ENCODE measurements at places on chromosomes 1 and 21.

DNA sequence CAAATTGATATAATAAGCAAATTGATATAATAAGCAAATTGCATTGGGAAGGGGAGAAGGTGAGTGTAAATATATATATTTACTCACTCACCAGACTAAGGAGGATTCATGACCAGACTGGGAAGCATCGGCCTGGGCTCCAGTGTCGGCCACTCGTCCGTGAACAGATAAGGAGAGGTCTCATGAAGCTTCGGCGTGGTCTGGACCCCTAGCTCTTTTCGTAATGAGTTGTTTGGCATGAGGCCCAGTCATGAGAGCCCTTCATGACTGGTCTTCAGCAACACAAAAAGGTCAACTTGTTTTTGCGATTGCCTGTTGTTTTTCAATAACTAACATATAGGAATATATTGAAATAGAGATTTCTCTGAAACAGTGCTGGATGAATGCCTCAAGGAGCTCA lies 222.9 kb upstream of the KCNK2 start:
- DNase-seq, result peak; percentile 74

DNA sequence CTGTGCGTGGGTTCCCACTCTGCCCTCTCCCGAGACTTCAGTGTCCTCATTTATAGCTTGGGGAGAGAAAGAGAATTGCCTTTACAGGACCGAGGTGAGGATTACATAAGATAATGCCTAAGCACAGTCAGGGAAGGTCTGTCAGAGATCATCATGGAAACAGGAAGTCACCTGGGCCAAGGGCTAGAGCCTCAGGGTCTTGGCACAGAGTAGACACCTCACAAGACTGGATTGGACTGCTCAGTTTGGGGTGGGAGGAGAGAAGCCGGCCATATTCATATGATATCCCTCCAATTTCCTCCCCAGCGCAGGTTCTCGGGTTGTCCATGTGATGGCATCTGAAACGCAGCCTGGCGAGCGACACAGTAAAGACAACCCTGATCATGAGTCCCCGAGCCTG lies 3.8 kb downstream of the CNR2 start:
- DNase-seq, result no peak

DNA sequence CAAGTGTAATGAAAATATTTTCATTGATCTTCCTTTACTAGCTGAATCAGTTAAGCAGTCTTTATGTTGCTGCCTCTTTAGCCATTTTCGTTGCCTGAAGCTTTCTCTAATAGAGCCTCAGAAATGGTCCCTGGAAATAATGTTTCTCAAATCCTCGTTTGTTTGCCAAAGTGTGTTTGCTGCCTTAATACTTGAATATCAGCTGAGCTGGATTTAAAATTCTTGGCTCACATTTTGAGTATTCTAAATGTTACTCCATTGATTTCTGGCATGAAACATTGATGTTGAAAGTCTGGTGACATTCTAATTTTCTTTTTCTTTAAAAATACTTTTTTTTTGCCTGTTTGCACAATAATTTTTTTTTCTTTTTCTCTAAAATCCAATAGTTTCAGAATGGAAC lies 84.6 kb upstream of the SERBP1 start:
- DNase-seq, result no peak

DNA sequence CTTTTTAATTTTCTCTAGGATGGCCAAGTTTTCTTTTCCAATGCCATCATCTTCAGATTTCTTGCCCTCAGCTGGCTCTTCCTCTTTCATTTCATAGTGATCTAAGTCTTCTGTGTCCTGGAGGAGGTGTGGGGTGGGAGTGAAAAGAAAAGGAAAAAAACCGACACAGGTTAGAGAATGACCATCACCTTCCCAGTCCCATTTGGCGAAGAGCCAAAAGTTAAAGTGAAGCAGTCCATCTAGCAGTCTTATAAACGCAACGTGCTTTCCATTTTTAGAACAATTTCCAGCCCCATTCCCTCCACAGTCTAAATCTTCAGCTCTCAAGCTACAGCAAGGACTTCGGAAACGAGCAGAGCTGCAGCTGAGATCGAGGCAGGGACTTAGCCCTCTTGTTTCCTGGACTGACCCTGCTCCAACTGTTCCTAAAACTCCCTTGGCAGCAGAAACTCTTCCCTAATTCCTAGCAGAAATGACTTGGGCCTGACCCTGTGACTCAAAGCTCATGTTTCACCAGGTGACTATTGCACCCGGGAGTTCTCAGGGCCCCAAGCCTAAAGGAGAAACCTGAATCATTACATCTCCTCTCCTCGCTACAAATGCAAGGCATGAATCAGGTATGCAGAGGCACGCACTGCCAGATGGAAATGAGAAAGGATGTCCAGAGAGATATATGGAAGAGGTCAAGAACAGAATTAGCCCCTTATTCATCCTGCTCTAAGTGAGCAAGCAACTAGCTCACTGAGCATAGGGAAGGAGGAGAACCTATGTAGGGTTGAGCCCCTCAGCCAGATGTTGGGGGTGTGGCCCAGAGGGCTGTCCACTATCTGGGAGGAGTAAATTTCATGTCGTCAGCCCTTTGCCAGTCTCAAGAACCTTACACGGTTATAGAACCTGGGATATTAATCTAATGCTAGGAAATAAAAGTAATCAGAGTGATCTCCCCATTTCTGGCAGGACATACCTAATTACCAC lies 5.1 kb downstream of the UBE2Q1 start:
- no peak for DNase-seq

DNA sequence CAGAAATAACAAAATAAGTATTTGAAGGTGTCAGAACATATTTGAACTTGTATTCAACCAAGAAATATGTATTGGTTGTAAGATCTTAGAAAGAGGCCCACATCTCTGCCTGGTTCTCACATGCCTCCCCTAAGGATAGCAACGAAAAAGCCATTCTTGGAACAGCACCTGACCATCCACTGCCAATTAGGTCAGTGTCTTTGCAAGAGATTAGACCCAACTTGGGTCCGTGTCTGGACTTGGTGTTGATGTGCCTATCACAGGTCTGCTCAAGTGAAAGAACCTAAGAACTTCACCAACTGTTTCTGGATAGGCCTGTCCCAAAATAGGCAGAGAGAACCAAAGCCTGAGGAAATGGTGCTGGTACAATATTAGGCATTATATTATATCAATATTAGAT lies 46.0 kb upstream of the COG2 start:
- no peak for DNase-seq

DNA sequence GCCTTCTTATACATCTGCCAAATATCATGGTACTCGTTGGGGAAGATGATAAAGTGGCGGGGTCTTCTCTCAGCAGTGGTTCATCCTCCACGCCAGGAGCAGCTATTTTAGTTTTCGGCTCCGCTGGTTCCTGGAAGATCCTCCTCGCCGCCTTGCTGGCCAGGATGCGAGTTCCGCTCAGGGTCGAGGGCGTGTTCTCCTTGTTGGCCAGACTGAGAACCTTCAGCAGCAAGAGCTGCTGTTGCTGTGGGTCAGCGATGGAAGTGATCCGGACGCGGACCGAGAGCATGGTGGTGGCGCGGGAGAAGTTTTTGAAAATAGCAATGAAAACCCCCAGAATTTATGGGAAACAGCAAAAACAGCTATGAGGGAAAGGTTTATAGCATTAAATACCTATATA lies 11.4 kb upstream of the CFAP126 start:
- DNase-seq, result no peak

DNA sequence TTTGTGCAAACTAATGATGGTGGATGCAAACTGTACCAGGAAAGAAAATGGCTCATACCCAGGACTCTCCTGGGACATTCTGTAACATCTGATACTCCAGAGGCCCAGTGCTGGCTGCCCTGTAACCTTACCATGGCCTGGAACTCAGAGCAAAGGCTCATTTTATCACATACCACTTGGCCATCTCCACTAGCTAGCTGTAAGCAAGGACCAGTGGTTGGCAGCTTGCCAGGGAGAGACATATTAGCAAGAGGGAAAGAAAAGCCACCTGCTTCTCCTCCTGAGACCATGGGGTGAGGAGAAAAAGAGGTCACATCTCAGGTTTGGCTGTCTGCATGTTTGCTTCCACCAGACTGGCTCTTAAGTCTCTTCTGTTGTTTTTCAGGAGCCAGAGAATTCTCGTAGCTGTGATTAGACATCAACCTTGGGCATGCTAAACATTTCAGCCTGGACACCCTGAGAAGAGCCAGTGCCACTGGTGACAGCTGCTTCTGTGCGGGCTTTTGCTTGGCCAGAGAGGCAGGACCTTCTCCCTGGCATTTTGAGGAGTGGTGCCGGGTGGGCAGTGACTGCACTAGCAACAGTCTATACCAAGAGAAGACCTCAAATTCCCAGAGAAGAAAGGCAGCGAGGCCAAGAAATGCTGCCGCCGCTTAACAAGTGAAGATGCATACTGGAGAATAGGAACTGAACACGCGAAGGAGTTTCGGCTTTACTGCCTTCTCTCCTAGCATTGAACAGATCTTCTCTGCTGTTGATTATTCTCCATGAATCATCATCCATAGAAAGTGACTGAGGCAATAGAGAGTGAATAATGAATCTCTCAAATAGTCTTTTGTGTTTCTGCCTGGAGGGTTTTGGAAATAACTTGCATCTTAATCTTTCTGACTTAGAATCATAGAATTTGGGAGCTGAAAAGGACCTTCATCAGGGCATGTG lies 6.7 kb upstream of the INKA2 start:
- no peak for DNase-seq

GRCh38 chr1:85027242-85027983 lies 20.9 kb downstream of the MCOLN3 start:
- DNase-seq, result no peak

DNA sequence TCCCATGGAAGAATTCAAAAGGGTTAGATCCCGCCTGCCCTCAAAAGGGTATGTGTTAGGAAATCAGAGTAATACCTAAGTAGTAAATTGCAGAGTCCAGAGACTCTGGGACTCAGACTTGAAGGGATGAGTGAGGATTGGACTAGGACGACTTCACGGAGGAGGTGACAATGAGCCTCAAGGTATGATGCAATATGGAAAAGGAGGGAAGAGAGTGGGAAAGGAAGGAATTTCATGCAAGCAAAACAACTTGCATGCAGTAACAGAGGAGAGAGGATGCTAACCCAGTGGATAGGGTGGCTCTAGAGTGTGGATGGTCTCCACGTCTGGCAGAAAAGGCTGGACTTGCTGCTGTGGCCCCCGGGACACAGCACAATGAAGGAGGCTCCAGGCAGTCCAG lies 4.8 kb downstream of the CAPN2 start:
- no peak for DNase-seq

GRCh38 chr1:70008660-70009059 lies 196.7 kb downstream of the LRRC40 start:
- DNase-seq, result no peak

DNA sequence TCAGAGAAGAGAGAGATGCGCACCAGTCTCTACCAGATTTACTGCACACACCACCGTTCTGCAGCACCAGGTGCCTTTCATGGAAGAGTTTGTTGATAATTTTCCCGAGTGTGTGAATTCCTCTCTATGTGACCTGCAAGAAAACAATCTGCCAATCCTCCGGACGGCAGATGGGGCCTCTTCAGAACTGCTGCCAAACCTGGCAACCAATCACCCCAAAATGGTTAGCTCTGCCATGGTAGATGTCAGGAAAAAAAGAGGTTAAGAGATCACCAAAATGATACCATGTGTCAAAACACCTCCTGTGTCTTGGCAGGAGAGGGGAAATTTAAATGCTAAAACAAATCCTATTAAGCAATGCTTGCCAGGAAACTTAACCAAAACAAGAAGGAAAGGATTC lies 96.5 kb downstream of the DAB1 start:
- no peak for DNase-seq

GRCh38 chr1:167683641-167684502 lies 37.9 kb upstream of the MPZL1 start:
- no peak for DNase-seq

- no peak for DNase-seq
These were observed 49.3 kb downstream of the CLCA4 start for GRCh38 chr1:86596224-86596623.

DNA sequence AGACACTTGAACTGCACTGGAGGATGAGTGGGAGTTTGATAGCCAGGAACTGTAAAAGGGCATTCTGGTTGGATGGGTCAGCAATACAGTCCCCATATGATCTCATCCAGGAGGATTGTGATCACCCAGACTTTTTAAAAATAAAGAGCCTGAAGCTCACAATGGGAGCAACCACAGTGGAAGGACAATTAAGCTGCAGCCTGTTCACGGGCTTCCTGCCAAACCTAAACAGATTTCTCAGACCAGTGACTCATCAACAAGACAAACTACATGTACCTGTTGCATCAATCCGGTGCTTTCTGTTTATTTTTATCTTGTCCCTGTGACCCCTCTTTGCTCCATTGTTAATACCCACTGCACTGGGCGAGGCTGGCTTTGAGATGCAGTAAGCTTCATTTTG lies 52.3 kb downstream of the PAPPA2 start:
- DNase-seq, result peak; percentile 31

DNA sequence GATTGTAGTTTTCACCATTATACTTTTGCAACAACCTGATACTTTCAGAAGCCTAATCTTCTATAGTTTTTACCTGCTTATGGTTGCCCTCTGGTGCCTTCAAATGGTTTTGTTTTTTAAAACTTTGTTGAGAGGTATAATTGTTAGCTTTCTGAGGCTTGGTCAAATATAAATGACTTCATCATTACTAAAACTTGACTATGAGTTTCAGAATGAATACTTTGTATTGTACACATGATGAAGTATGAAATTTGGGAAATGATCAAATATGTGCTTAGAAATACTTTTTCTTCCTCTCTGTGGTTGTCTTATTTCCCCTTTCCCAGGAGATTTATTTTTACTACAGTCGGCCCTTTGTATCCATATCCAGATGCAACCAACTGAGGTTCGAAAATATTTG lies 151.8 kb upstream of the B3GALT2 start:
- no peak for DNase-seq

- DNase-seq, result no peak
These were observed 44.8 kb upstream of the POU2F1 start for GRCh38 chr1:167175901-167176300.

GRCh38 chr1:58724483-58724882 lies 24.6 kb upstream of the MYSM1 start:
- DNase-seq, result no peak

- no peak for DNase-seq
These were observed 83.8 kb downstream of the HS2ST1 start for GRCh38 chr1:86998280-86998679.

DNA sequence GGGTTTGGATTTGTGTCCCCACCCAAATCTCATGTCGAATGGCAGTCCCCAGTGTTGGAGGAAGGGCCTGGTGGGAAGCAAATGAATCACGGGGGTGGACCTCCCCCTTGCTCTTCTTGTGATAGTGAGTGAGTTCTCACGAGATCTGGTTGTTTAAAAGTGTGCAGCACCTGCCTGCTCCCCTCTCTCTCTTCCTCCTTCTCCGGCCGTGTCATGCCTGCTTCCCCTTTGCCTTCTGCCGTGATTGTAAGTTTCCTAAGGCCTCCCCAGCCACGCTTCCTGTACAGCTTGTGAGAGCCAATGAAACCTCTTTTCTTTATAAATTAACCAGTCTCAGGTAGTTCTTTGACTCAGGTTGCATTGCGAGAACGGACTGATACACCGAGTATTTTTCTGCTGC lies 15.9 kb downstream of the CLDN14 start:
- DNase-seq, result no peak

- no peak for DNase-seq
These were observed 684 bp downstream of the ZBTB8B start for GRCh38 chr1:32465578-32465933.
